Activated CD8-positive, alpha-beta memory T cell treated with anti-CD3 and anti-CD28 coated beads, Interleukin-2, amount 50 U/mL, for 48 hours (primary cell): ENCODE measurements at places on chromosomes 12 and 14.

GRCh38 chr12:6494258-6494743, 399 bp downstream of the NCAPD2 start:
- no peak for DNase-seq

GRCh38 chr14:98960617-98961013, 311.4 kb downstream of the BCL11B start:
- DNase-seq: peak; percentile 32

DNA sequence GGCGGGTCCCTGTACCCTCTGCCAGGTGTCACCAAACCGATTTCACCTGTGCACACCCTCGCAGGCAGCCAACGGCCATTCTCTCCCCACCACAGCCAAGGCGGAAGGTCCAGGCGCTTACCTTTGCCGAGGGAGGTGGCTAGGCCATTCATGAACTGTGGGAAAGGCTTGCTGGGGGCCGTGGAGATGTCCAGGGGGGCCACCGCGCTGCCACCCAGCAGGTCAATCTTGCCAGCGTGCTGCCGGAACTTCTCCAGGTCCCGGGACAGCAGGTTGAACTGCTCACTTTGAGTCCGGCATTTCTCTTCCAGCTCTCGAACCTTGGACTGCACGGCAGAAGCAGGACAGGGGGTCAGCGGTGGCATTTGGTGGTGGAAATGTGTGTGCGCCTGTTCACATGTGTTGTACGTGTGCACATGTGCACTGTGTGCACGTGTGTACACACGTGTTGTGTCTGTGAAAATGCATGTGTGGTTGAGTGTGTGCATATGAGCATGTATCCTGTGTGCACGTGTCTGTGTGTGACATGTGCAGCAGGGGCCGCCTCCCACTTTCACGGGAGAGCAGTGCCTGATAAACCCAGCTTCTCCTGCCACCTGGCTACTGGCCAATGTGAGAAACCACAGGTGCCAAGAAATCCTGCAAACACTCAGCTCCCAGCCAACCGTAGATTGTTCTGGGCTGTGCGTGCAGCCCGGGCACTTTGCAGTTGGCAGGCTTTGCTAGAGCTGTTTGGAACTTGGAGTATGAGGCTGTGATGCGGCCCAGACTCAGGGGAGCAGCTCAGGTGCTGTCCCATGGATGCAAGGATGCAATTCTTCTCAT, 118.9 kb downstream of the PIWIL1 start:
- no peak for DNase-seq

DNA sequence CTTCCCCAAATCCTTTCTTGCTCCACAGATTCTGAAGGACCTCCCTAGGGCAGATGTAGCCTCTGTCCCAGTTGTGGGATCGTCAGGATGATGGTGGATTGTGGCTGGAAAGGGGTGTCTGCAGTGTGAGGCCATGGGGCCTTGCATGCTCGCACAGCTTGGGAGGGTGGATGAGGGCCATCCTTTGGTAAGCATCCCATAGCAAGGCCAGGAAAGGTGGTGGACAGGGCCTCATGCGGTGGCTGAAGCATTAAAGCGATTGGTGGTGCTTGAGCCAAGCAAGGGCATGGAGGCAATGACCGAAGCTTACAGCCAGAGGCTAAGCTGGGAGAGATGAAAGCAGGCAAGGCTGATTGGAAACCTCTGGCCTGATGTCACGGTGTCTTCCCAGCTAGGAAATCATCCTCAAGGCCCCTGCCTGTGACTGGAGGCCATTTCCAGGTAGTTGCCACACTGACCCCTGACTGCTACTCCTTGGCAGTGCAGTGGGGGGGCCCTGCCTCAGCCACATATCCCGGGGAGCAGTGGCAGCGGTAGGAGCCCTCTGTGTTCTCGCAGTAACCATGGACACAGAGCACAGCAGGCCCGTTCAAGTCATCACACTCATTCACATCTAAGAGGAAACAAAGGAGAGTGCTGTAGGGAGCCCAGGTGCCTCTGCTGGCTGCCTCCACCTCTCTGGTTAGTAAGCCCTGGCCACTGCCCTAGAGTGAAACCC, 7.0 kb downstream of the ISCA2 start:
- no peak for DNase-seq

GRCh38 chr14:102883554-102883953, 38.9 kb upstream of the AMN start:
- no peak for DNase-seq

- no peak for DNase-seq
Observed at GRCh38 chr12:76384560-76384959, 36.3 kb upstream of the BBS10 start.

- DNase-seq: no peak
Observed at GRCh38 chr14:63345826-63346225, 27.1 kb upstream of the GPHB5 start.

DNA sequence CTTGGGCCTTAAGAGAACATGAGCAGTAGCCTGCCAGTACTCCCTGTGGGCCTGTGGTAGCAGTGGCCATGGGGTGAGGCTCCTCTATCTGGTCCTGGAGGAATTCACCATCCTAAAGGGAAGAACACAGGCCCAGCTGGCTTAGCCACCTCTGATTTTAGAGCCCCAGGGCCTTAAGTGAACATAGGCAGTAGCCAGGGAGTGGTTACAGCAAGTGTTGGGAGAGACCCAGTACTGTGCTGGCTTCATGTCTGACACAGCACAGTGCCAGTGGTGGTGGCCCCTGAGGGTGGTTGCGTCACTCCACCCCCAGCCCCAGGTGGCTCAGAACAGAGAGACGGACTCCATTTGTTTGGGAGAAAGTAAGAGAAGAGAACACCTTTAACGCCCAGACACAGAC, 105.1 kb downstream of the TXNDC16 start:
- no peak for DNase-seq

- DNase-seq: no peak
Observed at GRCh38 chr14:90577661-90578282, 180.9 kb downstream of the CALM1 start.

GRCh38 chr12:57222286-57223190, 5.9 kb downstream of the NXPH4 start:
- DNase-seq: no peak

DNA sequence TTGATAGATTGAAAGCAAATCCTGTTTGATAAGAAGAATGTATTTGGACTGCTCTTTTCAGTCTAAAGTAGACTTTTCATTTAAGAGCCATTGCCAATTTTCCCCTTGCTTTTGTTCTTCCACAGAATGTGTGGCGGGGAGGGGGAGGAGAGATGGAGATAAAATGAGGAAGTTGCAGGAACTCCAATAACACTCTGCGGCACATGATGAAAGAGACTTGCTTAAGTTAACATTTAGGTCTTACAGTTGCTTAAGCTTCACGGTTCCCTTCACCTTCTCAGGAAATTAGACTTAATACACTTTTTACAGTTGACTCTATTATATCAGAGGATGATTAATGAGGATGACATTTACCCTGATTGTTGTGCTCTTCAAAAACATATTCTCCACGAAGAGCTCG, 537.3 kb downstream of the TMTC2 start:
- no peak for DNase-seq

DNA sequence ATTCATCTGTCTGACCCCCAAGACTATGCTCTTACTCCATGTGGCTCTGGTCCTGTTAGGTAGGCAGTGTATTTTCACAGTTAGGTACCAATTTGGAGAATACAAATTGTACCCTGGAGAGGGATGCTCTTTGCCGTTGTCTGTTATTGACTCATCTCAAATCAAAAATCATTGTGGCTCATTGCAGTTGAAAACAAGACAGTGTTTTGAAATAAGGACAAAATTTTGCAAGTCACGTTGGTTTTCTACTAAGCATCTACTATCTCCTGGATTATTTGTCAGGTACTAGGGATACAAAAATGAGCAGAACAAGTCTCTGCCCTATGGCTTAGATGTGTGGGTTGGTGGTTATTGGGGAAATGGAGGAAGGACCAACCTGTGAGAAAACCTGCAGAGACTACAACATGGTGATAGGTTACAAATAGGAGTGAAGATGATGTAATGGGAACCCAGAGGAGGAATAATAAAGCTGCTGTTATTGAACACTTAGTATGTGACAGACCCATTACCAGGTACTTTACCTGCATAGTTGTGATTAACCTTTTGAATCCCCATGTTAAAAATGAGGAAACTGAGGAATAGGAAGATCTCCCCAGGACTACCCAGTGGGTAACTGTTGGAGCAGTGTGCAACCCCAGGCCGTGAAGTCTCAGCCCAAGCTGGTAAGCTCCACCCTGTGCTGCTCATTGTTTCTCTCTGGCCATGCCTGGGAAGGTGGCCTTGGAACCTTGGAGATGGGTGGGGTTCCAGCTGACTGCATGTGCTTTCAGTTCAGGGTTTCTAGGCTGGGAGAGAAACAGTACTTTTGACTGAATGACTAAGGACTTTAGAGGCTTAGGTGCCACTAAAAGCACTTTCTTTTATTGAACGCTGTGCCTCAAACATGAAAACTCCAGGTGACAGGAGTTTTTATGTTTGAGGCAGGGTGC, 72.9 kb upstream of the SRSF5 start:
- no peak for DNase-seq

GRCh38 chr12:90015228-90015627, 306.6 kb upstream of the ATP2B1 start:
- DNase-seq: no peak

DNA sequence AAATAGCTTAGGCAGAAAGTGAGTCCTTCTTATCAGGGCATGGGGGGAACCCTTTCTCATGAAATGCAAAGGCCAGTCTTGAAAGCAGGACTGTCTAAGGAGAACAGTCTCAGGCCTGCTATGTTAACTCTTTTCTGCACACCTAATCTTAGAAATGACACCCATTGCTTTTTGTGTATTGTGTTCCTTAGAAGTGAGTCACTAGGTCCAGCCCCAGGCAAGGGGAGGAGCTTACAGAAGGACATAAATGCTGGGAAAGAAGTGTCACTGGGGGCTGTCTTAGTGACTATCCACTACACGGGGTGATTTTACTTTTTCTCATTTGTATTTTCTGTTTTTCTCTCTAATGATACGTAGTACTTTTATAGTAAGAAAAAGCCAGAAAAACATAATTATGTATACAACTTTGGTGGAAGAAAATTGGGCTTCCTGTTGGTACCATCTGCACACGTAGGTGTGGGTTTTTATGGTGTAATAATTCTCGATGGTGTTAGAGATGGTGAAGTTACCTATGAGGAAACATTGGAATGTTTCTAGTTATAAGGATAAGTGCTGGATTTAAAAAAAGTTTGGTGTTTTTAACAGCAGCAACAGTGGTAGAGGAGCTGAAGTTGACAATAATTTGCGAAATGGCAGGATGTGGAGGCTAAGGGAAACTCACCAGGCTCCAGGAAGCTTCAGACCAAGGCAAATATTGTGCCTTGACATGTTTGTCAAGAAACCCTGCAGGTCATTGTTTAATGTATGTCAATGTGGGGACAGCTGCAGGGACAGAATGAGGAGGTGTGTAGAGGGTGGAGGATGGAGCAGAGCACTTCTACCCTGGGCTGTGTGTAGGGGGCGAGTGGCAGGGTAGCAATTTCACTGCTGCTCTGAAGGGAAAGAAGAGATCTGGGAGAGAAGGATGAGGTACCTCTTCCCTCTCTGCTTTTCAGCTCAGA, 214.9 kb downstream of the KTN1 start:
- DNase-seq: no peak
